Fibroblast of skin of right biceps (primary cell): ENCODE measurements at places on chromosomes 3 and 15.
A peak's percentile ranks its signal among the peaks of the same experiment; 100 is the strongest.

DNA sequence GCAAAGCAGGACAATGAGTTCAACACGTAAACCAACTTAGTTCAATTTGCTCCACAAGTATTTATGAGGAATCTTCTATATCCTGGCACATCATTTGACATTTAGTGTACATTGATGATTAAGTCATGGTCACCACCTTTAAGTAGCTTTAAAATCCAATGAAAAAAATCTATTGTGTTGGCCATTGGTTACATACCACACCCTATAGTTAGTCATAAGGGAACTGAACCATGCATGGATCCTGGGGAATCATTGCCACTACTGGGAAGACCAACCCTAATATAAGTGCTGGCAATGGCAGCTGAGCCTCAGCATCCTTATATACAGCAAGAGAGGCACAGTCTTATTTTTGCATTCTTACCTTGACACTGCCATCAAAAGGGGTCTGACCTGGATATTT is 502.5 kb downstream of the MECOM start:
- DNase-seq: no peak

DNA sequence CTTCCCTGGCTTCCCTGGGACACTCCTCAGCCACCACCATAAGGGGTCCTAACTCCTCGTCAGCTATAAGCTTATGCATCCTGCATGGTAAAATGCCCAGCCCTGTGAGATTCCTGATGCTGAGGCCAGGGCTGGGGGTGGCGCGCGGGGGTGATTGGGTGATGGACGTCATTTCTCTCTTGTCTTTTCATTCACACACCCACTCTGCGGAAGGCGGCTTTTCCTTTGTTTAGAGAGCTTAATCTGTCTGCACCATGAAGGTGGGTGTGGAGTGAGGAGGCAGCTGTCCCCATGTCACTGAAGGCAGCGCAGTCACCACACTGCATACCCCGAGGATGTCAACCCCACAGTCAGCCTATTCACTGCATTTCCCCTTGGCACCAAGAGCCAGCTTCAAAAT is 110.0 kb upstream of the NSMCE3 start:
- no peak for DNase-seq

DNA sequence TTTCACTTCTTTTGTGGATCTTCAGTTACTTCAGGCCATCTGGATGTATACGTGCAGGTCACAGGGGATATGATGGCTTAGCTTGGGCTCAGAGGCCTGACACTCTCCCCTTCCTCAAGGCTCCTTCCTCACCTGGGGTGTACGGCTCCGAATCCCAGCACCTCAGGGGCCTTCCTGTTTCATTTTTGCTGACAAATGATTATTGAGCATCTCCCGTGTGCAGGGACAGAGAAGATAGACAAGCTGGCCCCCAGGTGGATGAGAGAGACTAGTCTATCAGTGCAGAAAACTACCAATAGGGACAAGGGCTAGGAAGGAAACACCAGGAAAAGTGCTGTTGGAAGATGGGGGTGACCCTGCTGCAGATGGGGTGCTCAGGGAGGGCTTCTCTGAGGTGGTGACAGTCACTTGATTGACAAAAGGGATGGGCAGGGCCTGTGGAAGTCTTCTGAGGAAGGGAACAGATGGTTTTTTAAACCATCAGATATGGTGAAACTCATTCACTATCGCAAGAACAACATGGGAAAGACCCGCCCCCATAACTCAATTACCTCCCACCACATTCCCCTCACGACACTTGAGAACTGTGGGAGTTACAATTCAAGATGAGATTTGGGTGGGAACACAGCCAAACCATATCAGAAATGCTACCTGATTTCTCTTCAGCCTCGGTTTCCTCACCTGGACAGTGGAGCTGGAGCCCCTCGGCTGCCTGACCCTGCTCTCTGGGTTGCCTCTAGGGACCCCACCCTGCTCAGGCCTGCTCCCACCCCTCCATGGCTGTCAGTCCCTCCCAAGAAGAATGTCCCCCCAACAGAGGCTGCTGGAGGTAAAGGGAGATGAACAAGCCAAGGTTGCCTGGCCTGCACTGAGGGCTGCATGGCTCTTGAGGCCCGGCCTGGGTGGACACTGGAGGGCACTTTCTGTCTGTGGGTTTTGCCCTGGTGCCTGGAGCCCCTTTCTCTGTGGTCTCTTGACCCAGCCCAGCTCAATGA is 37.2 kb upstream of the ACAD9 start:
- DNase-seq: no peak

- DNase-seq: no peak
Observed at GRCh38 chr15:86973284-86973844, 893.7 kb downstream of the AGBL1 start.

DNA sequence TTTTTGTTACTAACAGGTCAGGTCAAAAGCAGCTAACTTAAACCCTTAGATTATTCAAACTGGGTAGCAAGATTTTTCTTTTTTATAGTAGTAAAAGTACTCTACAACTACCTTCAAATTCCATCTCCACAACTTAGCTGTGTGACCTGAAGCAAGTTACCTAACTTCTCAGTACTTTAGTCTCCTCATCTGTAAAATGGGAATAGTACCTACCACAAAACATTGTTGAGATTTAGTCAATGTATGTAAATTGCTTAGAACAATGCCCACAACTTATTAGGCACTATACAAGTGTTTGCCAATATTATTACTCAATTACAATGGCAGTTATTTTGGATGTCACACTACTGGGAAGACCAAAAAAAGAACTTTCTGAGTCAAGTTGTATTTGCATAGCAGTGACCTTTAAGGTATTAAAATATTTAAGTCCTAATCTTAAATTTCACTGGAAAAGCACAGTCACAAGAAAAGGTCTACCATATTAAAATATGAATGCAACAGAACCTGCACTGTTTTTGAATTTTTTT is 2.9 kb downstream of the TASOR start:
- no peak for DNase-seq

GRCh38 chr15:40445421-40445922 is 4.7 kb downstream of the BAHD1 start:
- peak; percentile 47 for DNase-seq
